MM.1S (cell line): ENCODE measurements at places on chromosomes 7 and 10.

DNA sequence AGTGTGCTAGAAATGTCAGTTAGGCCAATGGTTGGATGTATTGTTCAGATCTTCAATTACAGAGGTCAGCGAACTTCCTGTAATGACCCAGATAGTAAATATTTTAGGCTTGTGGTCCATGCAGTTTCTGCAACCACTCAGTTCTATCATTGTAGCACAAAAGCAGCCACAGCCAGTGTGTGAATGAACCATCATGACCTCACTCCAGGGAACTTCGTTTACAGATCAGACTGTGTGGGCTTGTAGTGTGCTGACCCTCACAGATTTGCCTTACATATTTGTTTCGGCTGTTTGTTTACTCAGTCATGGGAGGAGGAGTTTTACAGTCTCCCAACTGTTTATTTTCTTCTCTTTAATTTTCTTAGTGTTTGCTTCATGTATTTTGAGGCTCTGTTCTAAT lies 55.4 kb downstream of the LANCL2 start:
- DNase-seq, result no peak

DNA sequence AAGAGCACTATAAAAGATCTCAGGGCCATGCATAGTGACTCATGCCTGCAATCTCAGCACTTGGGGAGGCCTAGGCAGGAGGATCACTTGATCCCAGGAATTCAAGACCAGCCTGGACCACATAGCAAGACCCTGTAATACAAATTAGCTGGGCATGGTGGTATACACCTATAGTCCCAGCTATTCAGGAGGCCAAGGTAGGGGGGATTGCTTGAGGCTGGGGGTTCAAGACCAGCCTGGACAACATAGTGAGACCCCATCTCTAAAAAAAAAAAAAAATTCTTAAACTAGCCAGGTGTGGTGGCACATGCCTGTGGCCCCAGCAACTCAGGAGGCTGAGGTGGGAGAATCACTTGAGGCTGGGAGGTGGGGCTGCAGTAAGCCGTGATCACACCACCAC lies 15.8 kb downstream of the STYXL1 start:
- no peak for DNase-seq

- DNase-seq, result no peak
Measured at GRCh38 chr7:115058726-115059125, 136.8 kb downstream of the MDFIC start.

DNA sequence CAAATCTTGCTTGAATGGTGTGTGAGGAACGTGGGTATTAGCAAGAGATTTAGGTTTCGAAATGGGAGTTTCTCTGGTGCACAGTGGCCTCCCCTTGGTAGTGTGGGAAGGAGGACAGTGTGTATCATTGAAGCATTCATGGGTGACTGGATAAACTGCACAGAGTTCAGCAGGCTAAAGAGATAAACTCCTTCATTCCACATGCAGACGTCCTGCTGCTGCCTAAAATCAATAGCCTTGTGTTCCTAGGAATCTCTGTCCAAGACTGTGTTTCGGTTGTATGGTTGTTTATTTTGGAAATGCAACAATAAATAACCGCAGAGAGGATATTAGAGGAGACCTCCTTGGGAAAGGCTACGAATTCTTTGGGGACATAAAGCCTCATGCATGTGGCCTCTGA lies 100.9 kb upstream of the FAM171A1 start:
- DNase-seq, result no peak

DNA sequence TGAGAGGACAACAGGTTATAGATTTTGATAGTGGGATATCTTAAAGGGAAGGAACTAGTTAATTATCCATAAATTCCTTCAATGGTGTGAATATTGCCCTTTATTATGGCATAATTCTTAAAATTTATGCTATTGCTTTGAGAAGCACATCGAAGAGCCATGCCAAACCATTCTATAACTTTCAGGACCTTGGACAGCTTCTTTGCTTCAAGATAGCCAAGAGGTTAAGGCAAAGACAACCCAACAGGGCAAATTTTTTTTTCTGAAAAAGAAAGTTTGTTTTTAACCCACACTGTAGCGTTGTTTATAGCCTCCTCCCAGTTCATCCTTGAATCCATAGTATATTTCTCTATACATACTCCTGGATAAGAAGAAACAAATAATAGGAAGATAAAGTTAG lies 103.2 kb downstream of the NRG3 start:
- DNase-seq, result peak; percentile 61

- no peak for DNase-seq
Measured at GRCh38 chr10:16699435-16700057, 117.7 kb downstream of the RSU1 start.

DNA sequence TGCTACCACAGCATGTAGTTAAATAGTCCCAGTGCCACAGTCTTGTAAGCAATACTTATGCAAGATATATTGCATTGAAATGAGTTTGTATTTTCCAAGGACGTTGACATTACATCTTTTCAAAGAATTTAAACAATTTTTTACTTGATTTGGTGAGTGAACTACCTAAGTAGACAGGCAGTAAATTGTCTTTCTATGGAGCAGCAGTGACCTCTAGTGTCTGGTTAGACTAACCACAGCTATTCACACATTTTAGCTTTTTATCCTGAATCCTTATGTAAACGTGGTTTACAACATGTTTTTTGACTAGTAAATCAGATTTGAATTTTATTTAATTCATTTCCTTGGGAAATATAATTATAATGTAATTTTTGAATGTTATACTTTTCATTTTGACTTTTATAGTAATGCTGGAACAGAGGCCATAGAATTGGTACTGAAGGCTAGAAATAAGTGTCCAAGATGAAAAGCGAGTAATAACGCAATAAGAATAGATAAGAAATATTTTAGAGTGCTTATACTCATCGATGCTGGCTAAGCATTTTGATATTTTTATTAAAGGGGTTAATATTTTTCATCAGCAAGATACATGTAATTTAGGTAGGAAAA lies 5.6 kb downstream of the LRRTM3 start:
- DNase-seq, result peak; percentile 57

- DNase-seq, result peak; percentile 32
Measured at GRCh38 chr7:80681272-80681885, 42.9 kb downstream of the CD36 start.

GRCh38 chr7:96144260-96144526 lies 177.7 kb downstream of the SLC25A13 start:
- no peak for DNase-seq

DNA sequence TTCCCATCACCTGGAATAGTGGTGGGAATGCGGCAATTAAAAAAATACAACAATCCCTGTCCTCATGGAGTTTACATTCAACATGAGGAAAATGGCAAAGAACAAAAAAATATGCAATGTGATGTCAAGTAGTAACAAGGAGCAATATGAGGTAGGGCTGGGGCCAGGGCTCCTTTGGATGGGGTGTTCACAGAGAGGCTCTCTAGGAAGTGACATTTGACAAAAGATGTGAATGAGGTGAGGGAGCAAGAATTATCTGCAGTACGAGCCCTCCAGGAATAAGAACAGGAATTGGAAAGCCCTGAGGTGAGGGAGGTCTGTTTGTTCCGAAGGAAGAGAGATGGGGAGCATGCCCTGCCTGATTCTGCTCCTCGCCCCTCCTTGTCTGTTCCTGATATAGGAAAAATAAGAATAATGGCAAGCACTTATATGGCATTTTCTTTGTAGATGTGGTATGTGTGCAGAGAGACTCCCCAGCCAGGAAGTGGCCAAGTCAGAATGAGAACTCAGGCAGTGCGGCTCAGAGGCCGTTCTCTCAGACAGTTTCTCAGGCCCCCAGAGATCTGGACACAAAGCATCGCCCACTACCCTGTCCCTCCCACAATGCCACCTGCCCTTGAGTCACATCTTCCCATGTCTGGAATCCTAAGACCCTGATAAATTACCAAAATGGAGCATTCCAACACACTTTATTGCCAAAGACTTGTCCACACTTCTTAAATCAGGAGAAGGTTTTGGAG lies 105.6 kb downstream of the APBB1IP start:
- DNase-seq, result no peak

- no peak for DNase-seq
Measured at GRCh38 chr7:90804370-90804769, 208.2 kb downstream of the CDK14 start.

- DNase-seq, result no peak
Measured at GRCh38 chr7:139068544-139069399, 32.9 kb upstream of the ZC3HAV1L start.

DNA sequence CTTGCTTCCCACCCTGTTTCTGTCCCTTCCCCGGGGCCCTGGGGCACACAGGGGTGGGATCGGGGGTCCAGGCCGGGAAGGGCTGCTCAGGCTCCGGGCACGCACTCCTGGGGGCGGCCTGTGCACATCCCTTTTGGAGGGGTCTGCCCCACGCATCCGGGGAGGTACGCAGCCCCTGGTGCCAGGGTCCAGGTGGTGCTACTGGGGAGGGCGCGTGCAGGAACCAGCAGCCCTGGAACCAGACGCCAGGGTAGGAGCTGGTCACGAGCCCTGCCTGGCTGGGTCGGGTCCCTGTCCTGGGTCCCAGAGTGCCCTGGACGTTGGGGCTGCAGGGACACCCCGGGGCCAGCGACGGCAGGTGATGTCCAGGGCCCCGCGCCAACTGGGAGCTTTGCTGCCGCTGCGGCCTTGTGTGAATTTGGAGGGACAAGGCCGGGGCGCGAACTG lies 53.4 kb downstream of the GLRX3 start:
- no peak for DNase-seq

- no peak for DNase-seq
Measured at GRCh38 chr7:37977243-37977642, 56.8 kb downstream of the EPDR1 start.

- DNase-seq, result no peak
Measured at GRCh38 chr7:90764848-90765570, 168.9 kb downstream of the CDK14 start.

- no peak for DNase-seq
Measured at GRCh38 chr7:147498081-147498480, 1092.5 kb upstream of the C7orf33 start.

DNA sequence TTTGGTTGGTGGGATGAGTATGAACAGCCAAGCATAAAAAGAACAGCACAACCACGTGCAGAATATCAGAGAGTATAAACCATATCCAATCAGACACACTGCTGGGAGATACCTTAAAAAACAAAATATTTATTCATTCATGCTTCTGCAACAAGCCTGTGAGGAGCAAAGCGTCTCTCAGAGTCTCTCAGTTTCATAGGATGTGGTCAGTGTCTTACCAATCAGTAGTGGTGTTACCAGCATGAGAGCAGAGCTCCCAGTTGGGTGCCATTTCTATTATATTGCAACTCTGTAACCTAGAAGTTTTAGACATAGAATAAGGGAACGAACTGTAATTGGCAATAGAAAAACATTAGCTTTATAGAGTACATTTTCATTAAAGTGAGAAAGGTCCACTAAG lies 445.9 kb upstream of the LRRN3 start:
- DNase-seq, result peak; percentile 92

DNA sequence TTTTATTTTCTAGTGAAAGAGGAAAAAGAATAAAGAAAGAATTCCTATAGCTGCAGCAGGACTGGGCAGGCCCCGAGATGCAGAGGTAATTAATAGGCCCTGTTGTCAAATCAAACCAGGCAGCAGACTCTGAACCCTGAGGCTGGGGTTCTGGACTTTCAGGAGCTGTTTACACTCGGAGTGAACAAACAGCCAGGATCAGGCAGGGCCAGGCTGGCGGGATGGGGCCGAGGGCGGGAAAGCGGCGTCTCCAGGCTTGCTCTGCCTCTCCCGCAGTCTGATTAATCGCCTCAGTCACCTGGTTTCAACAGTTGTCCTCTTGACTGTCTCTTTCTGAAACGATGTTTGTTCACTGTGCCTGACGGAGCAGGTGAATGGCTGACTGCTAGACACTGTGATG lies 675.4 kb upstream of the FOXK1 start:
- DNase-seq, result no peak

- no peak for DNase-seq
Measured at GRCh38 chr7:92293896-92294590, 48.3 kb downstream of the ANKIB1 start.

GRCh38 chr7:98165827-98166667 lies 45.2 kb upstream of the BHLHA15 start:
- DNase-seq, result peak; percentile 37

- DNase-seq, result no peak
Measured at GRCh38 chr10:1514681-1515080, 222.6 kb downstream of the ADARB2 start.

DNA sequence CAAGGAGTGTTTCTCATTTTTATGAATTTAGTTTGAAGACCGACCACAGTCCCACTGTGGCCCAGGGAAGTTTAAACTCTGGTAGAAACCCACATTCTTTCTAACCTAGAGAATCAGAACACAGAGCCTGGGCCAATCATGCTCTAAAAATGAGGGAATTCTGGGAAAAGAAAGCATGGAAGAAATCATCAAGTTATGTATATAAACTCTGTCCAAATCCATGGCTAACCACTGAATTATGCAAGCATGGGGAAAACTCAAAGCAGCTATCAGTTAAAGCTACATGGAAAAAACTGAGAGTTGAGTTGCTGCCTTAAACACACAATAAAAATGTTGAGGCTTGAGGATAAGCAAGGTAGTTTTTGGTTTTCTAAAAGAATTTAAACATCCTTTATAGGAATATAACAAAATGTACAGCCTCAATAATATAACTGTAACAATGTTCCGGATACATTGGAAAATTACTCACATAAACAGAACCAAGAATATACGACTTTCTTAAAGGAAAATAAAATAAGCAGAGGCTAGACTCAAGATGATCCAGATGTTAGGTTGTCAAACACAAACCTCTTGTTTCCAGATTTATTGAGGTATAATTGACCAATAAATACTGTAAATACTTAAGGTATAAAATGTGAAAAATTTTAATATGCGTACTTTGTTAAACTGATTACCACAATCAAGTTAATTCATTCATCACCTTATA lies 311.2 kb upstream of the GNAI1 start:
- no peak for DNase-seq

- no peak for DNase-seq
Measured at GRCh38 chr10:5466451-5467206, 32.7 kb downstream of the CALML5 start.

GRCh38 chr7:95472581-95473161 lies 13.1 kb upstream of the ASB4 start:
- no peak for DNase-seq

- DNase-seq, result peak; percentile 73
Measured at GRCh38 chr7:114865564-114865963, 56.3 kb upstream of the MDFIC start.

DNA sequence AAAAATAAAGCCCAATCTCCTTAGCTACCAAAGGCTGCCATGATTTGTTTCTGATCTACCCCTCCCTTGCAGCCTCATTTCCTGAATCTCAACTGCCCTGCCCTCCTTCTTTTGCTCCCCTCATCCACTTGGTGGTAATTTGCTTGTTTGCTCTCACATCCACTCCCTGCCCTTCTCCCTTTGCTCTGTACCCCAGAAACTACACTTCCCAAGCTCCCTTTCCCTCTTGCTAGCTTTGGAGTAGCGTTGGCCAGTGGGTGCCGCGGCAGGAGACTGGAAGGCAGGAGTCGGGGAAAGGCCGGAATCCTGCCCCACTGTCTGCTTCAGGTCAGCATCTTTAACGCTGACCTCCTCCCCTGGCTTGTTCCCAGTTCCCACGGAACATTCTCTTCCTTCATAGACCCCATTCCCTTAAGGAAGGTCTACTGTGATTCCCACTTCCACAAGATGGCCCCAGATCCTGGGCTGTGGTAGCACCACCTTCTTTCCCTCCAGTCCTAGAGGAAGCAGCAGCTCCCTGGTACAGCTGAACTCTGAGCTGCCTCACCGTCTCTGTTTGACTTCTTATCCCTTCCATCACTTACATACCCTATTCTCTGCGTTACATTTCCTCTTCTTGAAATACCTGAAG lies 79.1 kb downstream of the PIK3CG start:
- DNase-seq, result no peak
